ENCODE measurements at places on chromosomes 12 and 14.

GRCh38 chr12:8906266-8907180 is 7.8 kb upstream of the PHC1 start:
- DNase-seq, result no peak

- no peak for DNase-seq
These were observed 9.7 kb upstream of the HOXC6 start for GRCh38 chr12:54018468-54018984.

DNA sequence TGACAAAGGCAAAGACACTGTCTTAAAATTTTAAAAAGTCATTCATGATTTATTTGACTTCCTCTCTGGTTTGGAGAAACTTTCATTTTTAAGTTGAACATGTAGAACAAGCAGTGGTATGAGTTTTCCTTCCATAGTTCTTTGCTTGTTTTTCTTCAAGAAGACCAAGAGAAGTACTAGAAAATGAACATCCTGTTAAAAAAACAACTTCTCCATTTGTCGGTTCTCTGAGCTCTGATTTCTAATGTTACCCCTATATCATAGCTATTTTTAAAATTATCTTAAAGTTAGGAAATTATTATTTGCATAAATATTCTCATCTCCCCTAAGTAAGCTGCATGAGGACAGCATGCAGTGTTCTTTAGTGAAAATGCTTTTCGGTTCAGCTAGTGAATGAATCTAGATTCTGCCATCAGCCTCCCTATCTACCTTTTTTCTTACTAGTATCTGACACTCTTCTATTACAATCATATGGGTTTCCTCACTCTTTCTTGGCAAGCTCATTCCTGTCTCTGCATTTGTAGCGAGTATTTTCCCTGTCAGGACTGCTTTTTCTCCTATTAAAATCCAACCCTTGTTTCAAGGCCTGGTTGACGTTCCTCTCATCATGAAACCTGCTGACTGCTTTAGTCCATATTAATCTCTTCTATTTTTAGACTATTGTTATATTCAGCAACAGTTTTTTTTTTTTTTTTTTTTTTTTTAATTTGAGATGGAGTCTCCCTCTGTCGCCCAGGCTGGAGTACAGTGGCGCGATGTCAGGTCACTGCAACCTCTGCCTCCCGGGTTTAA is 15.8 kb downstream of the DIP2B start:
- no peak for DNase-seq

DNA sequence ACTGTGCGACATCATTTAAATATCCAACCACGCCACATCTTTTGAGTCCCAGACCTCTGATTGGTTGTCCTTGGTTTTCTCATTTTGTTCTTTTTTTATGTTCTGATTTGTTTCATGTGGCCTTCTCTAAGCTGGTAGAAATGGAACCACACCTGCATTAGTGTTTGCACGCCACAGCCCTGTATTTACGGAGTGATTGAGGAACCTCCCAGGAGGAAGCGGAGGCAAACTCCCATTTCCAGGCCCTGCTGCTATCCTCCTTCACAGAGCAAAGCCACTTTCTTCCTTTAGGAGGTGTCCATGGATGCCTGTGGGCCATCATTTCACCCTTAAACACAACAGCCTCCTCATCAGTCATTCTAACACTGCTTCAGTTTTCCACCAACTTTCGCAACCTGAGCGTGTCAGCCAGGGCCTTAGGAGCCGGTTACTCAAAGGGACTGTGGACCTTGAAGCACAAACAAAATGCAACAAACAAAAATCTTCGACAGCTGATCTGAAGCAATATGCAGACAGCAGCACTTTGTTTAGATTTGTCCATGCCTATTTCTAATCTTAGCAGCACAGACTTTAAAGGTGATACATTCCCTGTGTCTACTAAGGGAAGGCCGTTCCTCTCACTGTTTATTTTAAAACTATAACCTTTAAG is 1258.1 kb upstream of the TMEM132C start:
- no peak for DNase-seq

DNA sequence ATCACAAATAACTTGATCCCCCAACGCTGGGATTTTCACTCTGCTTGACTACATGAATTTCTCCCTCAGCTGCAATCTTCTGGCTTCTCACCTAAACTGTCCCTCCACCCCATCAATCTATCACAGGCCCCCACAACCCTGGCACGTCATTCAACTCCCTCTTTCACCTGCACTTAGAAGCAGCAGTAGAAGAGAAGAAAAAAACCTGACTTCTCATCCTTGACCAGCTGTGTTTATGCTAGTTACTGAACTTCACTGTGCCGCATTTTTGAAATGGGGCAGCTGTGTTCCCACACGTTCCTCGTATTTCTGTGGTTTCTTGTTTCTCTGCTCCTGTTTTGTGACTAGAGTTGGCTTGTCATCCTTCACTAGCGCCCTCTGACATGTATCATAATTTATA is 35.0 kb downstream of the ITPR2 start:
- no peak for DNase-seq

GRCh38 chr12:43332977-43333640 is 218.9 kb downstream of the ADAMTS20 start:
- DNase-seq, result no peak

- DNase-seq, result no peak
These were observed 21.1 kb upstream of the VWF start for GRCh38 chr12:6145564-6145963.

GRCh38 chr14:62103464-62103863 is 341.2 kb downstream of the SNAPC1 start:
- no peak for DNase-seq

DNA sequence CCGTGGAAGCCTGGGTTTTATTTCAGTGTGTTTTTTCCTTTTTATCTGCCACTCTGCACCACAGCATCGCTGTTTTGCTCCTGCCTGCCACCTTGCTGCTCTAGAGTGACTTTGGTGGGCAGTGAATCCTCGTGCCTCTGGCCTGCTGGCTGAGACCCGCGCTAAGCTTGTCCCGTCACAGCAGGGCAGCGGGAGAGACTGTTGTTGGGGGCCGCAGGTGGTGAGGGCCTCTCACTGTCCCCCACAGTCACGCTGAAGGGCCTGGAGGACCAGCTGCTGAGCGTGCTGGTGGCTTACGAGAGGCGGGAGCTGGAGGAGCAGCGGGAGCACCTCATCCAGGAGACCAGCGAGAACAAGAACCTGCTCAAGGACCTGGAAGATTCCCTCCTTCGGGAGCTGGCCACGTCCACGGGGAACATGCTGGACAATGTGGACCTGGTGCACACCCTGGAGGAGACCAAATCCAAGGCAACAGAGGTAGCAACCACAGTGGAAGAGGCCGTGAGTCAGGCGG is 55.2 kb downstream of the CCDC92 start:
- DNase-seq, result no peak

DNA sequence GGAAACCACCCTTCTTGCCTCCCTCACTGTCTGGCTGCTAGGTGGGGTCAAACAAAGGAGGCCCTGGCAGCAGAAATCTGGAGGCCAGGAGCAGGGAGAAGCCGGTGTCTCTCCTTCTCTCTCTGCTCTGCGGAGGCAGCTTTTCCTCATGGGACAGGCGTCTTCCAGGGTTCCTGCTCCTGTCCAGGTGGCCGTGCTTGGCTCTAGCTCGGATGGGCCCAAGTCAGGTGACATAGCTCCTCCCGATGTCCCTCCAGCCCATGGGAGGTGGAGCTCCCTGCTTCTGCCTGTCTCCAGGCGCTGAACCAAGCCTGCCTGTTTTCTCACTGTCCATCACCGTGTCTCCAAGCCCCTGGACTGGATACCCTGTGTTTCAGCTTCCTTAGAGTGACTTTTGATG is 30.5 kb upstream of the FZD10 start:
- DNase-seq, result no peak

- DNase-seq, result no peak
These were observed 19.1 kb downstream of the BBOF1 start for GRCh38 chr14:74038020-74038859.

DNA sequence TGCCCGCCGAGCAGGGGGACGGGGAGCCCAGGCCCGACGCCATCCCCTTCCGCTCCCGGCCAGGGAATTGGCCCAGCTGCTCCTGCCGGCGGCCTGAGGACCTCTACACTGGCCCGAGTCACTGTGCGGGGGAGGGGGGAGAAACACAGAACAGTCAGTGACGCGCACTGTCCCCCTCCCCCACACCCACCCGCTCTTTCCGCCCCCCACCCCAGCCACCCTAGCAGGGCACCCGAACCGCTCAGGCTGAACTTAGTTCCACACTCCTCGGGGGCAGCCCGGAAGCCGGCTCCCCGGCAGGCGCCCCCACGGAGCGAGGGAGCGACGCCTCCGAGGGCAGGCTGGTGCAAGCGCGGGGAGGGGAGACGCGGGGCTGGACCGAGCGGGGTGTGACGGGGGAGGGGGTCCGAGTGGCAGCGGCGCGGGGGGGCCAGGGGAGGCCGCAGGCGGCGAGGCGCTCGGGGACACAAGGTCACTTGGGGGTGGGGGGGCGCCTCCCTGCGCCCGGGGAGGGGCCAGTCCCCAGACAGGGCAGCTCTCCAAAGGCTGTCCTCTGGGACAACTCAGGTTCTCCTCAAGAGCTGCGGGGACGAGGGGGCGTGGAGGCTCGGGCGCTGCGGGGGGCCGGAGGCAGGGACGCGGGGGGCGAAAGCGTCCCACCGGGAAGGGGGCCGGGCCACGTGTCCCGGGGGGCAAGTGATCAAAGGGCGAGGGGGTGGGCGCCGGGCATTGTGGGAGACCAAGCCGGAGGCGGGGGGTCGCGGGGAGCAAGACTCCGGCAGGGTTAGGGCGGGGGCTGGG is 648 bp downstream of the CHD4 start:
- peak; percentile 32 for DNase-seq

DNA sequence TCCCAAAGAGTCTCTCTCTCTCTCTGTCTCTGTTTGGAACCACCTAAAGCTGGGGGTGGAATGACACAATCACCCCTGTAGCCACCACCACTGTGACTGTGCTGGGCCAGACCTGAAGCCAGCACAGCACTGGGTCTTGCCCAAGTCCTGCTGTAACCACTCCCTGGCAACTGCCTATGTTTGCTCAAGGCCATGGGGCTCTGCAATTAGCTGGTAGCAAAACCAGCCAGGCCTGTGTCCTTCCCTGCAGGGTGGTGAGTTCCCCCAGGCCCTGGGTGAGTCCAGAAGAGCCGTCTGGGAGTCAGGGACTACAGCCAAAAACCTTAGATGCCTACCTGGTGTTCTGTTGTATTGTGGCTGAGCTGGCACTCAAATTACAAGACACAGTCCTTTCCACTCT is 50.8 kb downstream of the DGLUCY start:
- DNase-seq, result no peak

DNA sequence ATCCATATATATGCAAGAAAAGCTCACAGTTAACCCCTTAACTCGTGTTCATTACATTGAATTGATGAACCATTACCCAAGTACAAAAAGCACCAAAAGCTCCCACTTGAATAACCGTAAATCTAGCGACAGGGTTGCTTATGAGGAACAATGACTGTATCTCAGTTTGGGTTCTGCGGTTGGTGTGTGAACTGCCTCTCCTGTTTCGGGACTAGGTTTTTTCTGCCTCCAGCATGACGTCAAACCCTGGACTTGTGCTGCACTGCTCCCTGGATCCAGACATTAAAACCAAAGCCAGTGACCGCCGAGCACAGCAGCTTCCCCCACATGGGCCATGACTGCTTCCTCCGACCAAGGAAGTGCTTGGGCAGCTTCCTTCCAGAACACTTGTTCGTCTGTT is 77.7 kb downstream of the SETD3 start:
- DNase-seq, result no peak

GRCh38 chr12:110965574-110965973 is 45.2 kb upstream of the MYL2 start:
- no peak for DNase-seq

- no peak for DNase-seq
These were observed 76.0 kb downstream of the PRIMA1 start for GRCh38 chr14:93712079-93712837.

DNA sequence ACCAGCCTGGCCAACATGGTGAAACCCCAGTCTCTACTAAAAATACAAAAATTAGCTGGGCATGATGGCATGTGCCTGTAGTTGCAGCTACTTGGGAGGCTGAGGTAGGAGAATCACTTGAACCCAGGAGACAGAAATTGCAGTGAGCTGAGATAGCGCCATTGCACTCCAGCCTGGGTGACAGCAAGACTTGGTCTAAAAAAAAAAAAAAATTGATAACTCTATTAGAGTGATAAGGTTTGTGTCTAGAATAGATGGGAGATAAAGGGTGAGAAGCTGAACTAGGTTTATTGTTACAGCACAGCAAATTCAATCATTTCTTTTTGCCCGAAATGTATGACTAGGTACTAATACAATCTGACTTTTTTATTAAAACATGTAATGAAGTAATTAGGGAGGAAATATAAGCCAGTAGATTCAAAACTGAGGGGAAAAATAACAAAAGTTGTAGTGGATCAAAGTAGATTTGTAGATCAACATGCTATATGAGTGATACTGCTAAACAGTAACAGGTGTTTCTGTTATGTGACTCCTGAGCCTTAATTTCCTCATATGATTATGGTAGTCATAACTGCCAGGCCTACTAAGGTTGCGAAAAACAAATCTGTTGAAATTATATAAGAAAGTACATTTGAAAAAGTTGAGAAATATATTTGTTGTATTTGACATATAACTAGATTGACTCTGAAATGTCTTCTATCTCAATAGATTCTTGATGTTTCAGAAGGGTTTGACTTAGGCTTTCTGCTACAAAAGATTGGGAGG is 83.6 kb downstream of the WNK1 start:
- no peak for DNase-seq

GRCh38 chr12:97681612-97682504 is 219.3 kb downstream of the RMST start:
- no peak for DNase-seq

Data from GM19239 (cell line).